ENCODE measurements at places on chromosomes 6 and 20. TPM values are rescaled to one million over a fixed set of nuclear protein-coding genes. Genes with fewer than 3 reads are reported as not detected.

GRCh38 chr6:95768539-95768938, 191.2 kb downstream of the MANEA start:
- no peak for DNase-seq

GRCh38 chr20:35302421-35303335, 10.5 kb upstream of the FAM83C start:
- no peak for DNase-seq

DNA sequence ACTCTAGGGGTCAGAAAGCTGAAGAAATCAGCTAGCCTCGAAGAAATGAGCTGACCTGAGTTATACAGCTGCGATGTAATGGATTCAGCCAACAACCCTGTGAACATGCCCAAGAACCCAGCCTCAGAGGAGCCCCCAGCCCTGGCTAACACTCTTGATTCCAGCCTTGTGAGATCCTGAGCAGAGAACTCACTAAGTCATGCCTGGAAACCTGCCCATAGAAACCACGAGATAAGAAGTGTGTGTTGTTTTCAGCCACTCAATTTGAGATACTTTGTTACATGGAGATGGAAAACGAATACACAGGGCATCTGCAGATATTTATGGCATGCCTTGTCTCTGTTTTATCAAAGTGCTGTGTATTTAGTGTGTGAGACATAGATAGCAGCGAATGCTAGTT, 265.2 kb downstream of the QKI start:
- DNase-seq = no peak

GRCh38 chr20:33753143-33753542, 21.3 kb downstream of the ZNF341 start:
- no peak for DNase-seq

DSP gene
- 109 TPM for total RNA-seq

DNA sequence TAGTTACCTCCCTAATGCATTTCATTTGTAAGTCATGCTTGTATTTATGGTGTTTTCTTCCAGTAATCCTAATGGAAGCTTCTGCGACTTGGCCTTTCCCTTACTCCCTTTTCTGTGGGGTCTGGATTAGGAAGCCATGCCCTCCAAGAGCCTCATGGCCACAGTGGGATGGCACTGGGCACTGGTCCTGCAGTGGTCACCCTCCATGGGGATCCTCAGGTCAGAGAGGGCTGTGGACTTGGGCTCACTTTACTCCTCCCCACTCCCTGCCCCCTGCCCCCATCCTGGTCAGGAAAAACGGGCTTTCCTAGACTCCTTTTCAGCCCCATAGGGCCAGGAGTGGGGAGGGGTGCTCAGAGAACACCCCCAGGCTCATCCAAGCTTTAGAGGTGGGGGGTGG, 49.9 kb downstream of the EBF4 start:
- DNase-seq = no peak

DNA sequence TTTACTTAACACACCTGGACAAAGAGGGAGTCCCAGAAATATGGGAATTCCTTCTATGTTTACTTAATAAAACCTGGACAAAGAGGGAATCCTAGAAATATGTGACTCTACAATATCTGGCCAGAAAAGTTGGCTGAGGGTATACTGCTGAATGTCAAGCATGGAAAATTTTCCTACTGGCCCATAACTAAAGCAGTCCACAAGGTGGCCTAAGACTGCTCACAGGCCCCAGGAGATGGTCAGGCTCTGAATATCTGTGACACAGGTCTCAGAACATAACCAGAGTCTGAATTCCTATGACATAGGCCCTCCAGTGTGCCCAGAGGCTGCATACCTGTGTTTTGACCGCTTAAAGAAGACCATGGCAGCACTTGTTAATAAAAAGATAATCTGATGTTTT, 578.2 kb upstream of the NRSN1 start:
- peak; percentile 27 for DNase-seq

- DNase-seq = no peak
Measured at GRCh38 chr6:16257999-16258708, 19.8 kb downstream of the GMPR start.

Measured in endothelial cell (in vitro differentiated cells).